ENCODE measurements at places on chromosomes 7 and 10.

- DNase-seq: no peak
Measured at GRCh38 chr7:157544980-157545680, 208.3 kb downstream of the DNAJB6 start.

DNA sequence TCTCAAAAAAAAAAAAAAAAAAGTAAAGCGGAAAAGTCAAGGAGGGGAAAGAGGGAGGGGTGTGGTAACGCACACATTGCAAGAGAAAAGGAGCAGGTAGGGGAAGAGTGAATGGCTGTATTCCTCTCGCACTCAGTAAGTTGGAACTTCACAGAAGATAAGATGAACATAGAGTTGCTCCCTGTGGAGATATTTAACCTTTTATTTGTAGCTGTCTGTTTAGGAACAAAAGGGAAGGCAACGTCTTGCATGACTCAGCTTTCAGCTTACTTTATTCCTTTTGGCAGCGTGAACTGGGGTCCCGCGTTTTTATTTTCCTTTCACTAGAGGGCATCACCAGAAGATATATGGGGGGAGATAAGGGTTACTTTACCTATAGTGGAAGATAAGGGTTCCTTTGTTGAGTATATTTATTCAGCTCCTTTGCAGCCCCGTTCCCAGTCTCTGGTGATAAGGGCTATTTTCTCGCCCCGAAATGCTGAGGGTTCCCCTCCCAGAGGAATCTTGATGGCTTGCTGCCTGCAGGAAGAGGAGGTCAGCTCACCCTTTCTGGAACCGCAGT lies 78.5 kb downstream of the APBB1IP start:
- no peak for DNase-seq

DNA sequence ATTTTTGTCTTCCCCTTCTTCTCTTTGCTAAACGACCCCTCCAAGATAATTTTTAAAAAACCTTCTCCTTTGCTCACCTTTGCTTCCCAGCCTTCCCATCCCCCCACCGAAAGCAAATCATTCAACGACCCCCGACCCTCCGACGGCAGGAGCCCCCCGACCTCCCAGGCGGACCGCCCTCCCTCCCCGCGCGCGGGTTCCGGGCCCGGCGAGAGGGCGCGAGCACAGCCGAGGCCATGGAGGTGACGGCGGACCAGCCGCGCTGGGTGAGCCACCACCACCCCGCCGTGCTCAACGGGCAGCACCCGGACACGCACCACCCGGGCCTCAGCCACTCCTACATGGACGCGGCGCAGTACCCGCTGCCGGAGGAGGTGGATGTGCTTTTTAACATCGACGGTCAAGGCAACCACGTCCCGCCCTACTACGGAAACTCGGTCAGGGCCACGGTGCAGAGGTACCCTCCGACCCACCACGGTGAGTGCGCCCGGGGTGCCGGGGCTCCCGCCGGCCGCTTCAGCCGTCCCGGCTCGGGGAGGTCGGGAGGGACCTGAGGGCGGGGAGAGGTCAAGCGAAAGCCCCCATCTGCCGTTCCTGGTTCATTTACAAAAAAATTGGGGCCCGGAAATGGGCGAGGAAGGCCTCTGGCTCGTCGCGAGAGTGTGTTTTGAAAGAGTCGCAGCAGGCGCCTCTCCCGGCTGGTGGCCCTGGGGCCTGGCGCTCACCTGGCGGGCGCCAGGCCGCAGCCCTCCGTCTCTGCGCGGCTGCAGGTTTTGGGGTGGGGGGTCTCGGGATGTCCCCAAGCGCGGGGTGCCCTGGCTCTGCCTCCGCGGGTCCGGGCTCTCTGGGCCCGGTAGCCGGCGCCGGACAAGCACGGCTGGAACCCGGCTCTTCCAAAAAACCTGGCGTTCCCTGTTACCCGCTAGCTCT lies 1.2 kb downstream of the GATA3 start:
- DNase-seq: no peak

DNA sequence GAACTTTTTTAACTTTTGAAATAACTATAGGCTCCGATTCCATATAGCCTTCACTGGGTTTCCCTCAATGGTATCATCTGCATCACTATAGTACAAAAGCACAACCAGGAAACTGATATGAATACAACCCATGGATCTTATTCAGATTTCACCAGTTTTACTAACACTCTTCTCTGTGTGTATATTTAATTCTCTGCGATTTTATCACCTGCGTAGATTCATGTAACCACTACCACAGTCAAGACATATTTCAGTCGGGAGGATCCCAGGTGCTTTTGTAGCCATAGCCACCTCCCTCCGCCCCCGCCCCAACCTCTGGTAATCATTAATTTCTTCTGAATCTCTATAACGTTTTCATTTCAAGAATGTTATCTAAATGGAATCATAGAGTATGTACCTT lies 82.8 kb upstream of the C7orf33 start:
- no peak for DNase-seq

DNA sequence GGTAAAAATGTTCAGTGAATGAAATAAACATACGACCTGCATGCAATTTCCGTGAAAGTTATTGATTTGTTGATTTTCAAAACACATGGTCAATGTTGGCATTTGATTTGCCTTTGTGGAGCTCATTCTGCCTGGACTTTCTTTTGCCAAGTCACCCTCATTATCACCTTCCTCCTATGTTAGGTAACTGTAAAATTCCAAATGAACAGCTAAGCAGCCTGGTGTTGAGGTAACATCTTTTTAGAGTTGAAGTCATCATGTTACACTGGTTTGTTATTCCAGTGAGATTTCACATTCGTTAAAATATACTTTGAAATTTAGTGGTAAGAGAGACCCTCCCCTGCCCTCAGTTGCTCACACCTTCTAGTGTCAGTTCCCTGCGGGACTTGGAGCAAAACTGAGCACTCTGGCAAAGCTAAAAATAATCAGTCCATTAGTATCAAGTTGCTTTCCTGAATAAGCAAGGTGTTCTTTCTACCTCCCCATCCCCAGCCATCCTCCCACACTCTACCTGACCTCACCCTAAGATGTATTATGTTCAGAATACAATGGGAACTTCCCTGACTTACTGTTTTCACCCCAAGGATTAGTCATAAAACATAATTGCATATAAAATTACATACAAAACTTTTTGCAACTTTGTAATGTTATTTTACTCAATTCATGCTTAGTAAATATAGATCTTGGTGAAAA lies 283.3 kb upstream of the SEMA3A start:
- DNase-seq: no peak

DNA sequence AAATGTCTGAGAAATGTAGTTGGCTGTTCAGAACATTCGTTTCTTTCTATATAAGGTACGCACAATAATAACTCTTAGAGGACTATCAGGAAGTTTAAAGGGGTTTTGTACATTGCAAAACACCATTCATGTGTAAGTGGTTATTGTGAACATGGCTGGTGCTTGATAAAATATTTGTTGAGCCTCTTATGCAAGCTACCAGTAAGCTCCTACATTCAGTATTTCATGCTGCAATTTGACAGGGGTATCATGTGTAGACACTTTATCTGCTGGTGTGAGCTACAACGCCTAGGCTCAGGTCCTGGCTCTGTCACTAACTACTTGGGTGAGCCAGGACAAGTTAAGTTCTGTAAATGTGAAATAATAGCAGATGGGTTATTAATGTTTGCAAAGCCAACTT lies 75.5 kb downstream of the MAP3K8 start:
- DNase-seq: no peak

- no peak for DNase-seq
Measured at GRCh38 chr10:74332398-74332797, 181.4 kb downstream of the ADK start.

- DNase-seq: no peak
Measured at GRCh38 chr10:101614663-101615524, 26.8 kb downstream of the DPCD start.

DNA sequence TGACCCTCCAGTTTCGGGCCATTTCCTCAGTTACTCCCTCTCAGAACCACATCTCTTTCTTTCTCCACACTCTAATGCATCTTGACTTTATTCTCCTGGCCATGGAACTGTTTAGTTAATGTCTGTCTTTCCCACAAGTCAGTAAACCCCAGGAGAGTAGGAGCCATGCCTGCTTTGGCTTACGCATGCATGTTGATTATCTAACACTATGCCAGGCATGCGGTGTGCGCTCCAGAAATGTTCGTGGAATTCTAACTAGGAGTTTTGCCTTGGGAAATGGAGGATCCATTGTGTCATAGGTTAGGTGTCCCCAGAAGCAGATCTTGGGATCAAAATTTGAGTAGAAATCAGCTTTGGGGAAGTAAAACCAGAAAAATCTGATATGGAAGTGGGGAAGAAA lies 308.9 kb downstream of the GRID1 start:
- no peak for DNase-seq

DNA sequence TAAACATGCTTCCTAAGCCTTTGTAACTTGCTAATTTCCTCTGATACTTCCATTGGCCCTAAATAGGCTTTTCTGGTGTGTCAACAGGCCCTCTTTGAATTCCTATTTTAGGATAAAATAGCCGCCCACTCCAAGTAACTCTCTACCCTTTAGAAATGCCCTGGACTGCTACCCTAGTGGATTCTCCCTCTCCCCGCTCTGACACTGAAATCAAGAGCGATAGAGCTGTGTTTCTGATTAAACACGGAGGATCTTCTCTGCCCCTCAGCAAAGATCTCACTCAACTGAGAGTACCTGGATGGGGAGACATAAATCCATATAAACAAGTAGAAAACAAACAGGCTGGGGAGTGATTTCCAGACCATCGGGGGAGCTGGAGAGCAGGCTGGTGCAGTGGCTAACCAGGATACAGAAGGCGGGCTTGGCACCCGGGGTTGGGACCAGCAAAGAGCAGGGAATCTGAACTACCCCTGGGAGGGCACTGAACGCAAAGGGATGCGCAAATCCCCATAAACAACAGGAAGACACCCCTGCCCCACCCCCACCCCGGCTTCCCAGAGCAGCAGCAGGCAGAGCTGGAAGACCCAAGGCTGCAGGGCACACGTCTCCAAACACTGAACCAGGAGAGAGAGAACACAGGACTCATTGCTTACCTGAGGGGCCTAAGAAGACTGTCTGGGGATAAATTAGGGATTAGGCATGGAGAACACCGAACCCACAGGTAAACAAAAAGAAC lies 2.5 kb downstream of the ASB13 start:
- no peak for DNase-seq

- no peak for DNase-seq
Measured at GRCh38 chr10:120719333-120719732, 131.8 kb upstream of the WDR11 start.

DNA sequence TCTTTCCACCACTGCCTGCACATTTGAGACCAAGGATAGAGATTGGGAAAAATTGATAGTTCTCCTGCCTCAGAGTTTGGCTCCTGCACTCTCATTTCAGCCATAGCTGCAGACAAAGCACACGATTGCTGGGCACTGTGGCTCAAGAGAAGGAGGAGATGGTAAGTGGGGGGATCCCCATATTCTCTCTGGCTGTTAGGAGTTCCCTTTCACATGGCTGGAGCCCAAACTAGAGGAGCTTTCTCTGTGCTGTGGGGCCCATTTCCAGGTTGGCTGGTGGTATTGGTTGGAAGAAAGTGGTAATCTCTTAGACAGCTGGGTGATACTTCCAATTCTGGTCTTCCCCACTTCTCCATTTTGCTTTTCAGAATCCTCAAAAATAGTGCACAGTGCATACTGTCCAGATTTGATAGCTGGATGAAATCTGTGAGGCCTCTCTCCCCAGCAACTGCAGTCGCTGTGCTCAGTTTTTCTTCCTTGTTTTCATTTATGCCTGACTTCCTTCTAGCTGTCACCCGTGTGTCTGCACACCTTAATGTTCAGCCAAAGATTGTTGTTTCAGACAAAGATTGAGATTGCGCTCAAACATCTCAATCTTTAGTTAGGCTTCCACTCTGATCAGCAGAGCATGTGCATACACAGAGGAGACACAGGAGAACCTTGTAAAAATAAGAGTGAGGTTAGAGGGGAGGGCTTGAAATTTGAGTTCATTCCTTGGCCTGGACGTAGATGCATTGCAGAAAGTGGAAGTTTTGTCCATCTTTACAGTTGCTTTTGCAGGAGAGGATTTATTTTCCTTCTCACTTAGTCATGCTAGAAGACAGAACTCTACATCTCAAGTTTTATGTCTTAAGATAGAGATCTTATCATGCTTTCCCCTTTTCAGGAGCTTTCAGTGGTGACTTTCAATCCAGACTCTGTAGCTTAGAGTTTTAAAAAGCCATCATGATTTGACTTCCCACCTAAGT lies 28.6 kb downstream of the RABGEF1 start:
- no peak for DNase-seq

DNA sequence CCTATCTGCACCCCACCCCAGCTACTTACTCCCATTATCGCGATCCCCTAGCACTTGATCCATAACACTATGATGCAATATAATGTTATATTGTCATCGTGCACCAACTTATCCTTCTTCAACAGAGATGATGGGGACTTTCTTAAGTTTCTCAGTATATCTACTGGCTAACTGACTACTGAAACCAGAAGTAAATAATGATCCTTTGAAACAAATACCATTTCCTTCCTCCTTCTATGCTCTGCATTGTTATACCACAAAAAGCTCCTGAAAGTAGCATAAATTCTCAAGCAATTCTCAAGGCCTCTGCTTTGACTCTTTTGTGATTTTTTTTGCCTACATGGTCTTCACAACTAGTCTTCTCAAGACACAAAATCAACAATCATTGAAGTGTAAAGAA lies 68.9 kb downstream of the HTR7 start:
- DNase-seq: no peak

DNA sequence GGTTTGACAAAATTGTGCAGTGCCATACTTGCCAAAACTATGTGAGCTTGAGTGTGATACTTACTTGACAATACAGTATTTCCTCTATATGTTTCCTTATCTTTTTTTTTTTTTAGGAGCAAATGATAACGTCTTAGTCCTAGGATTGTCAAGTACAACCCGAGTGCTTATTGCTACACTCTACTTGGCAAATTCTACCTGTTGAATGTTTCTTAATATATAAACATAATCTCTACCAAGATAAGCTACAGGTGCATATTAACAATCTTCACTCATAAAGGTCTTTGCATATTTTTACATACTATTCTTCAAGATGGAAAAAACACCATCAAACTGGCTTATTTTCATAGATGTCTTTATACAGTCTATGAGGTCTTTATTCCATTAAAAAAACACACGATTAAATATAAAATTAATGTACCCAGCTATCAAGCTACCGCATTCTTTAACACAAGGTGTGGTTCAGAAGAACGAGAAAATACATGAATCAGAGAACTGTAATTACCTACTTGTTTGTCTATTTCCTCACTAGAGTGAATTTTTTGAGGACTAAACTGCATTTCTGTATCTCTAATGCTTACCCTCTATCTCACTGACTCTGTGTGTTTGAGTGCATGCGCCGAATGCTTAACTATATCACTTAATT lies 76.1 kb upstream of the PDSS1 start:
- no peak for DNase-seq

DNA sequence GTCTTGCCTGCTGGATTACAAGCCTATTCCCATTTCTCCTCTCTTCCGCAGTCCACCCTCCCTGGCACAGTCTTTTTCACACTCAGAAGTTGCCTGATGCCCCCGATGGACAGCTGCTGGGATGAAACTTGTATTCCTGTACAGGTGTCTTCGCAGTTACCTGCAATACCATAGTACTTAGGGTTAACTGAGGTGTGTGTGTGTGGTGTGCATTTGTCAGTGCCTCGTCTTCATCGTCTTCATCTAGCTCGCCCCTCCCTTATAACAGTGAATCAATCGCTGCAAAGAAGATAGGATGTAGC lies 11.0 kb downstream of the NXPH1 start:
- DNase-seq: no peak

- no peak for DNase-seq
Measured at GRCh38 chr7:33829536-33829935, 75.8 kb upstream of the BMPER start.
